NCI-H510A treated with DMSO at 0.1 percent for 48 hours (cell line): ENCODE measurements at places on chromosomes 5 and 9.

DNA sequence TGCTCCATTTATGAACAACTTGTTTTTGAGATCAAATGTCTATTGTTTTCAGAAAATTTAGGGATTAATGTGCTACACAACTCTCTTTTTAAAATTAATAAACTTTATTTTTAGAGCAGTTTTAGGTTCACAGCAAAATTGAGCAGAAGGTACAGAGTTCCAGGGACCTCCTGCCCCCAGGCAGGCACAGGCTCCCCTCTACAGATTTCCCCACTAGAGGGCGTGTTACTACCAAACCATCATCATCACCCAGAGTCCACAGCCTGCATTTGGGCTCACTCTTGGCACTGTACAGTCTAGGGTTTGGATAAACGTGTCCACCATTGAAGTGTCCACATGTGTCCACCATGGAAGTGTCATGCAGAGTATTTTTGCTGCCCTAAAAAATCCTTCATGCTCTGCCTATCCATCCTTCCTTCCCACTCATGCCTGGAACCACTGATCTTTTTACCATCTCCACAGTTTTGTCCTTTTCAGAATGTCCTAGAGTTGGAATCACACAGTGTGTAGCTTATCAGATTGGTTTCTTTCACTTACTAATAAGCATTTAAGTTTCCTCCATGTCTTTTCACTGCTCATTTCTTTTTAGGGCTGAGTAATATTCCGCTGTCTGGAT, 61.7 kb downstream of the MRPL36 start:
- DNase-seq: no peak

GRCh38 chr5:62315376-62316175, 9.6 kb downstream of the KIF2A start:
- no peak for DNase-seq

DNA sequence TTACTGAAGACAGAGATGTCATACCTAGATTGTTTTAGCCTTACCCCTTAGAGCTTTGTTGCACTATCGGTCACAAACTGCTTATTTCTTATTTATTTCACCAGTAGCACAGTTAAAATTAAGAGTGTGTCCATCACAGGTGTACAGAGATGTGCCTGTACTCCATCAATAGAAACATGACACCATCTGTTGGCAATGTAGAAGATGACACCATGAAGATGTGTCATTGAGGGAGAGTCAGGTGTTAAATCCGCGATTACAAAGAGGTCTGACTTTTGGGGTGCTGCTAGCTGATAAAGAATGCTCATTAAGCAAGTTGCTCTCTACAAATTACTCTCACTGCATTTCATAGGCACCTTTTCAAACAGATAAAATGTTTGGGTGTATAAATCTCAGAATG, 164.4 kb downstream of the SMARCA2 start:
- DNase-seq: peak; percentile 34

DNA sequence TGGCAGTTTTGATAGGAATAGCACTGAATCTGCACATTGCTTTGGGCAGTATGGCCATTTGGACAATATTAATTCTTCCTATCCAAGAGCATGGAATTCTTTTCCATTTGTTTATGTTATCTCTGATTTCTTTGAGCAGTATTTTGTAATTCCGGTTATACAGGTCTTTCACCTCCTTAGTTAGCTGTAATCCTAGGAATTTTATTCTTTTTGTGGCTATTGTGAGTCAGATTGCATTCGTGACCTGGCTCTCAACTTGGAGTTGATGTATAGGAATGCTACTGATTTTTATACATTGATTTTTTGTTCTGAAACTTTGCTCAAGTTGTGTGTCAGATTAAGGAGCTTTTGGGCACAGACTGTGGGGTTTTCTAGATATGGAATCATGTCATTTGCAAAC, 24.0 kb downstream of the TMEM161B start:
- DNase-seq: no peak

DNA sequence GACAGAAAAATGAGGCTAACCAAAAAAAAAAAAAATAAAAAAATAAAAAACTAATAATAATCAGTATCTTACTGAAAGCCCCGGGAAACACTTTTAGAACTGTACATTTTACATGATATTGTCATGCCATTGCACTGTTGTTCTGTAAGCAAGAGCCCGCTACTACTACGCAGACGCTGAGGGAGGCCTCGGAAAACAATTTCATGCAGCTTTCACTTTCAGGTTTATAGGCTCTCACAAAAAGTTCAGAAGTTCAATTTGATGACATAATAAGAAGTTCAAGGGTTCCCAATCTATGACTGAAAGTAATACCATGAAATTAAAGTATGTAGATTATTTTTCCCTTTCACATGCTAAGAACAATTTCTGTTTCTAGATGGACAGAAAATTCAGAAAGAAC, 318.3 kb upstream of the ITGA1 start:
- DNase-seq: no peak

- DNase-seq: no peak
Observed at GRCh38 chr5:175478008-175478383, 364 bp upstream of the SFXN1 start.

DNA sequence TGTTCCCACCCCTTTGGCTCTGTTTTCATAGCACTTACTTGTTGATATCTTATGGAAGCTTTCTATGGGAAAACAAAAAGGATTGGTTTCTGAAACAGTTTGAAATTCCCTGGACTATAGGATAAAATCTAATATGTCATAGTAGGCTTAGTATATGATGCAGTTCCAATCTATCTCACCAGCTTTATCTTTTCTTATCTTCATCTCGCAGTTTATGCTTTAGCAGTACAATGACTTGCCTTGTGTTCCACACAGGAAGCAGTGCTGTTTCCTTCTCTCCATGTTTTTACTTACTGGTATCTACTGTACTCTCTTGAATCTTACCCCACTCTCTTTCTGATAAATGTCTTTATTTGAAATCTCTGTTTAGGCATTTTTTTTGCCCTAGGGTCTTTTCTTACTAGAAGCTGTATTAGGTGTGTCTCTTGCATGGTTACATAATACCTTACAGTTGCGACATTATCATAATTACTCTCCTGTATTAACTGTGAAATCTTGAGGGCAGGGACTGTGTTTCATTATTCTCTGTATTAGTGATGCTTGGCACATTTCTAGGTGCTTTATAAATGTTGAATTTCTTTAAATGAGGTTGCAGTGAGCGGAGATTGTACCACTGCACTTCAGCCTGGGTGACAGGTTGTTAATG, 76.3 kb downstream of the FOCAD start:
- no peak for DNase-seq

- no peak for DNase-seq
Observed at GRCh38 chr9:87640385-87640795, 85.5 kb upstream of the CTSL start.

GRCh38 chr5:165881259-165881658, 2375.8 kb downstream of the MAT2B start:
- DNase-seq: no peak

GRCh38 chr5:143892271-143892670, 80.3 kb downstream of the HMHB1 start:
- DNase-seq: no peak

DNA sequence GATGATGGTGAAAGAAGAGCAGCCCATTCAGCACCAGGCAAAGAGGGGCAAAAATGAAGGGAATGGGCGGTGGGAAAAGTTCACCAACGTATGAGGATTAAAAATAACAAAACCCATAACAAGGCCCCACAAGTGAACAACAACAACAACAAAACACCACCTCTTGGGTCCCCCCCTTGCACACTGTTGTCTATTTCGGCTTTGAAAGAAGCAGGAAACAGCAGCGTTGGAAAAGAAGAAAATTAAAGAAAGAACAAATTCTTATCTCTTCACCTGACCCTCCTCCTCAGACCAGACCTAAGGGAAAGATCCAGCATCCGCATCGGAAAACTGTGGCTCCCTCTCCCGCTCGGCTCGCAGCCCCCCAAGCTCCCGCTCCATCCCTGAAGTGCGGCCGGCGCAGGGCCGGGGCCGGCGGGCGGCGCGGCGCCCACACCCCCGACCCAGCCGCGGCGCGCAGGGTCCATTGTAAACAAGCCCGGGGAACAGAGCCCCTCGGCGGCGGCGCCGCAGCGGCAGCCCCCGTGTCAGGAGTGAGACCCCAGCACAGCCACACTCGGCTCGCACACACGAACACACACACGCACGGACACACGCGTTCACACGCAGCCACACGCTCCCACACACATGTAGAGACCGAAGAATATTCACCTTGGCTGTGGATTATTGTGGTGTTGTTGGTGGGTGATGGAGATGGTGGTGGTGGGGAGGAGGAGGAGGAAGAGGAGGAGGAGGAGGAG, 535 bp downstream of the RFX3 start:
- no peak for DNase-seq

DNA sequence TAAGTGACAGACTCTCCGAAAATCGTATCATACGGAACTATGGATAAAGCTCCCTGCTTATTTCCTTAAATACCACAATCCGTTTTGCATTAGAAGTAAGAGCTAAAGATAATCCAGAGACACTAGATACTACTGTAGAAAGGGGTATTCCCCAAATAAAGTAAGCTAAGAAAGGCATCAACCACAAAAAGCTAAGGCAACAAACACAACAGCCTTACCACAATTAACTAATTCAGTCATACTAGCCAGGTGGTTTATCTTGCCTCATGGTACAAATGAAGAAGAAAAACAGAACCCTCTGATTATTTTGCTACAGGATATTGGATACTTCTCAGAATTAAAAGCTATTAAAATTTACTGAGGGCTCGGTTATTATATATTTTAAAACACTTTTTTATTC, 14.1 kb downstream of the ERP44 start:
- no peak for DNase-seq

GRCh38 chr5:77379558-77380061, 112.5 kb downstream of the WDR41 start:
- no peak for DNase-seq

- DNase-seq: no peak
Observed at GRCh38 chr5:128446-128845, 36.5 kb downstream of the PLEKHG4B start.

- DNase-seq: no peak
Observed at GRCh38 chr9:34715639-34716215, 5.8 kb upstream of the CCL21 start.

DNA sequence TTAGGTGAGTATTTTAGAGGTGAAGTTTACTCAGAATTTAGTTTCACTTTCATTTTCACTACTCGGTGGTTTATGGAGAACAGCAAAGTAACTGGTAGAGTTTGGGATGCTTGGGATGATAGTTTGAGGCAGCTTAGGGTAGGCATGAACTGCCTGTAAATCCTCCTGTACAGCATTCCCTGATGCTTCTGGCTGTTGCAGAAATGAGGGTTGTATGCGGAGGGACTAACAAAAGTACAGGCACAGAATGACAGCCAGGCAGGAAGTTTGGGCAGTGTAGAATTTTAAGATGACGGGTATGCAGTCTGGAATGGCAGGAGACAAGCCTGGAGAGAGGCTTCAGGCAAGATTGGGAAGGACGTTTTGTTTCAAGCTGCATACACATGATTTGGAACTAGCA, 48.0 kb upstream of the FAM120AOS start:
- DNase-seq: no peak

- DNase-seq: no peak
Observed at GRCh38 chr5:156927545-156927944, 35.5 kb downstream of the TIMD4 start.

DNA sequence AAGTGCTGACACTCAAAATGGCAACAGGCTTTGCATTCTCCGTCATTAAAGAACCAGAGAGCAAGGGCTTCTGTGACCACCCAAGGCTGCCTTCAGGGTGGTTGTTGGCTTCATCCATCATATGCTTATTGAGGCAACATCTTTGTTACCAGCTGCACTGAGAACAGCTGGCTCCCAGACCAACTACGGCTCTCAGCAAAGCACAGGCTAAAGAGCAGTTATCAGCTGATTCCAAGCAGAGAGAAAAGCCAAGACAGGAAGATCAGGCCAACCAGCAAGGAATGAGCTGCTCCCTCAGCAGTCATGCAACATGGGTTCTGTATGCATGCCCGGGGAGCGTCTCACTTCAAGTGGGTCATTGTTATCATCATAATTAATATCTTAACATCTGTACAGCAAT, 358.9 kb downstream of the ACTL7B start:
- no peak for DNase-seq
